ENCODE measurements at places on chromosomes 13 and 19.

DNA sequence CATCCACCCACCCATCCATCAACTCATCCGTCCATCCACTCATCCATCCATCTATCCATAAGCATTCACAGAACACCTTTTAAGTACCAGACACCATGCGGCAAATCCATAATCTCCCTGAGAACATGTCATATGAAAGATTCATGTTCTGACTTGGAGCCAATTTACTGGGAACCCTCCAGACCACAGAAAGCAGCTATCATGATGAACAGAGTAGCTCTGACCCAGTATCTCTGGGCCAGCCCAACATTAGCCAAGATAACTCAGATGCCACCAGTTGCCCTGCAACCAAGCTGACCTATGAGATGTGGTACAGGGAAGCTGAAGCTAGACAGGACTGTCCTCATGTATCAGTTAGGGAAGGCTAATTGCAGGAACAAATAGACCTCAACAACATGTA lies 51.3 kb downstream of the ALOX5AP start:
- DNase-seq, result no peak

GRCh38 chr19:41401483-41401882 lies 3.9 kb downstream of the BCKDHA start:
- DNase-seq, result no peak

DNA sequence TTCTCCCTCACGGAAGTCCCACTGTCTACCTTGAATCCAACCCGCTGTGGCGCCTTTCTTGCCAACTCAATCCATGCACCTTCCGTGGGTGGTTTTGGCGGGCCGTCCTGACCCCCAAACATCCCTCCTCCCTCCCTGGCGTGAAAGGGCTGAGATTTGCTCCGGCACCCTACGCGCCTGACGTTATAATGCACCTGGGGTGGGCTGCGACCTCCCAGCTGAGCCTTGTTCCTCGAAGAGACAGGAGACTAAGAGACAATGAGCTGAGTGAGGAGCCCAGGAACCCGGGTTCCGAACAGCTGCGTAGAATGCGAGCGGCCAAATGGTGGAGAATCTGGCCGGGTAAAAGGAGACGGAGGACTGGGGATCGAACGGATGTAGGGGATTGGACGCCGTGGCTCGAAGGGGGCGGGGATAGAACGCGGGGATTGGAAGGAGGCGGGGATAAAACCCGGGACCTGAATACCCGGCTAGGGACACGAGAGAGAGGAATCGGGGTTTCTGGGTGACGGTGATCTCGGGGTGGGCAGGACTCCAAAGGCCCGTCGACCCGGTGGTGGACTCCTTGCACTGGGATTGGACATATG lies at the start of gene CPT1C:
CPT1C (plus strand) TSS at position 461 of the 587 bp plus-strand sequence. CDS start 1,137 bp downstream, outside the sequence.
- DNase-seq, result no peak

GRCh38 chr13:40626561-40626960 lies 39.9 kb downstream of the FOXO1 start:
- DNase-seq, result no peak

DNA sequence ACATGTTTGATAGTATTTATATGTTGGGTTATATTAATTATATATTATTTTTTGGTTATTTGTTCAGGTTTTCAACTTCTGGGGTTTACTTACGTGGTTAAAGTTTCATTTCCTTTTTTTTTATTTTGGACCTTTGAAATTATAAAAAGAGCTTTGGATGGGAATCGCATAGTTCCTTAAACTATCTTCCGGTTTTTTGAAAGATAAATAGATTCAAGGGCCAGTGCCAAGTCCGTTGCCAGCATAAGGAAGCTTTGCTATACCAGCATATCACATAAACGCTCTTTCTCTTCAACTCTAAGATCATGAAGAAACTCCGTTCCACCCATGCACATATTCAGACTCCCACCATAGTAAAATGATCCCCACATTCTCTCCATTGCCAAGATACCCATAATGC lies 7.4 kb upstream of the OXGR1 start:
- DNase-seq, result no peak

- DNase-seq, result no peak
Observed at GRCh38 chr19:11324079-11324661, 15.3 kb downstream of the RAB3D start.

- no peak for DNase-seq
Observed at GRCh38 chr13:100175078-100175802, 86.3 kb downstream of the PCCA start.

GRCh38 chr13:112714376-112715174 lies 24.7 kb downstream of the ATP11A start:
- no peak for DNase-seq

- DNase-seq, result no peak
Observed at GRCh38 chr13:26246154-26246553, 7.8 kb upstream of the CDK8 start.

DNA sequence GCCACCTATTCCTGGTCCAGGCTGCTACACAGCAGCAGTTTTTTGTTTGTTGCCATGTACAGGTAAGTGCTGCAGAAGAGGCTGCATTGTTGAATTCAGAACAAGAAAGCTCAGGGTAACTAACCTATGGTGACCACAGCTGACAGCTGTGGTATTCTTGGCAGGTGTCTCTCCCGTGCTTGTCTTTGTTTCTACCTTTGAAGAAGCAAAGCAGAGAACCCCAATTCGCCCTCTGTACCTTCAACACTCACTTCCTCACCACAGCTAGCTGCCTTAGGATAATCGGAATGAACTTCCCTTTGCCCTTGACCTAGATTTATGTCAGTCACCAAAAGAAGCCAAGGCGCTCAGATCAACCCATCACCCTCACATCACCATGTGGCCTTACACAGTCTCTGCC lies 1703.3 kb upstream of the SLC10A2 start:
- no peak for DNase-seq
